Heart left ventricle (tissue), 16 donors: ENCODE measurements at places on chromosomes 5 and 9.

- DNase-seq: peak; percentile 66
These were observed 158.8 kb downstream of the C9orf152 start for GRCh38 chr9:110048976-110049698.

DNA sequence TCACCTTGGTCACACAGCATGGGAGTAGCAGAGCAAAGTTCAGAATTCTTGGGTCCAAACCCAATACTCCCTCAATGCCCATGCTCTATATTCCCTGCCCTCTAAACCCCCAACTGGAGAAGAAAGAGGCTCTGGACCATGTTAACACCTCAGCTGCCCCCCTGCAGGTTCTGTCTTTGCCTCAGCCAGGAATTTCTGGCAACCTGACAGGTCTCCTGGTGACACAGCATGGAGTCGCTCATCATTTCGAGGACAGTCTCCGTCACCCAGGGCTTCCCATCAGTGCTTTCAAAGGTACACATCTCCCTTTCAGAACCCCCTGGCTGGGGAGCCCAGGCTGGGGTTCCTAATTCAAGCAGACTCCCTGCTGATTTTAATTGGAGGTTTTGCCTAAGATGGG is 189.5 kb downstream of the BRINP1 start:
- no peak for DNase-seq

- DNase-seq: no peak
These were observed 27.4 kb upstream of the ANKRD33B start for GRCh38 chr5:10536511-10536910.

DNA sequence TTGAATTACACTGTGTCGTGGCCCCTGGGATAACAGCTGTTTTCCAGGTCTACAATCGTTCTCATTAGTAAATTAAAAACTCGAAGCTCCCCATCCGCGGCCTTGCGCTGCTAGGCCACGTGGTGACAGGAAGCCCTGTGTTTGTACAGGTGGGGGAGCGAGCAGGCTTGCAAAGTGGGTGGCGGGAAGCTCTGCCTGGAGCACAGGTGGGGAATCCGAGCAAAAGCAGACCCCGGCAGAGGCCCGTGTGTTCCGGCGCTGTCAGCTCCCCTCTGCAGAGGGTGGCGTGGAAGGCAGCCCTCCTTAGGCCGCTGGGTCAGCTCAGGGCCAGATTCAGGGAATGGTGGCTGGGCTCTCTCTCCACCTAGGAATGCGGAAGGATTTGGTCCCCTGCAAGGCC is 59.5 kb upstream of the ERCC6L2 start:
- no peak for DNase-seq

- no peak for DNase-seq
These were observed 4.7 kb upstream of the TTLL11 start for GRCh38 chr9:122097679-122098315.

DNA sequence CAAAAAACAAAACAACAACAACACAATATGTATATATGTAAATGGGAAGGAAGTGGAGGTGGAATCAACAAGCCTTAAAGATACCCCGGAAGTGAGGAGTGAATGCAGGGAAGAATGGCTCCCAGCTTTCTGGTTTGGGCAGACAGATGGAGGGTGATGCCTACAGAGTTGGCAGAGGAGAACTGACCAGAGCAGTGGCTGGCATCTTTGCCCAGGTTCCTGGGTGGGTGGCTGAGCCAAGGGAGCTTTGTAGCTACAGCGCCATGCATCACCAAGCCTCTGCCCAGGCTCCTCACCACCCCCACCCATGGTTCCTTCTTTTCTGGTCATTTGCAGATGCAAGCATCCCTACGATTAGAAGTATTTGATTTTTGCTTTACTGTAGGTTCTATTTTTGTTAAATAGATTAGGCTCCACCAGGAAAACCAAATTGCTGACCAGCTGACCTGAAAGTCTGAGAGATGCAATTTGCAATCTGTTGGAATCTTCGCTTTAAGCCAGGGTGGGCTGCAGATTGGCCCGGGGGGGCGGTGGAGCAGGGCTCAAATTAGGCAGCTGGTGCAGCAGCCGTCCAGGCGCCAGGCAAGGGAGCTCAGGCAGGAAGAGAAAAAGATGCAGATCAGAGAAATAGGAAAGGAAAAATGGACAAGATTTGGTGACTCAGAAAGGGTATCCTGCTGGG is 163.3 kb upstream of the TBC1D2 start:
- DNase-seq: no peak
